WERI-Rb-1 (cell line): ENCODE measurements at places on chromosomes 2 and 18.

- DNase-seq, result no peak
Measured at GRCh38 chr2:127342101-127342500, 45.7 kb downstream of the MAP3K2 start.

DNA sequence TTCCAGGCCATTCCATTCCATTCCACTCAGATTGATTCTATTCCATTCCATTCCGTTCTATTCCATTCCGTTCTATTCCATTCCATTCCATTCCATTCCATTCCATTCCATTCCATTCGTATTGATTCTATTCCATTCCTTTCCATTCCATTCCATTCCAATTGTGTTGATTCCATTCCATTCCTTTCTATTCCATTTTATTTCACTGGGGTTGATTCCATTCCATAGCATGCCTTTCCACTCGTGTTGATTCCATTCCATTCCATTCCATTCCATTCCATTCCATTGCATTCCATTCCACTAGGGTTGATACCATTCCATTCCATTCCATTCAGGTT, 1142.3 kb downstream of the RPIA start:
- no peak for DNase-seq

DNA sequence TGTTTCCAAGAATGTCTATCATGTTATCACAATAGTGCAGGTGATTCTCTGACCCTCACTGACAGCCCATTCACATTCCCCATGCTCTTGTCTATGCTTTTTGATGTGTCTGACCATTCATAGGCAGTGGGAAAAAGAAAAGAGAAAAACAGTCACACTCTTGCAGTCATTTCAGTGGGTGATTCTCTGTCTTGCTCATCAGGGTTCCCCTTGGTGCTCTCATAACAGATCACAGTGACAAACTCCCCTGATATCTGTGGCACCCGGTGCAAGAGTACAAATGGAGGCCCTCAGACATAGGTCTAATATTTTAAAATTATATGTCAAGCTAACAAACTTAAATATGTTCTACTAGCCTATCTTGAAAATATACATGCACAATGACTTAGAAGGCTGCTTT, 72.7 kb upstream of the PPP1CB start:
- no peak for DNase-seq

- DNase-seq, result no peak
Measured at GRCh38 chr18:78128004-78128403, 851.6 kb upstream of the SALL3 start.

DNA sequence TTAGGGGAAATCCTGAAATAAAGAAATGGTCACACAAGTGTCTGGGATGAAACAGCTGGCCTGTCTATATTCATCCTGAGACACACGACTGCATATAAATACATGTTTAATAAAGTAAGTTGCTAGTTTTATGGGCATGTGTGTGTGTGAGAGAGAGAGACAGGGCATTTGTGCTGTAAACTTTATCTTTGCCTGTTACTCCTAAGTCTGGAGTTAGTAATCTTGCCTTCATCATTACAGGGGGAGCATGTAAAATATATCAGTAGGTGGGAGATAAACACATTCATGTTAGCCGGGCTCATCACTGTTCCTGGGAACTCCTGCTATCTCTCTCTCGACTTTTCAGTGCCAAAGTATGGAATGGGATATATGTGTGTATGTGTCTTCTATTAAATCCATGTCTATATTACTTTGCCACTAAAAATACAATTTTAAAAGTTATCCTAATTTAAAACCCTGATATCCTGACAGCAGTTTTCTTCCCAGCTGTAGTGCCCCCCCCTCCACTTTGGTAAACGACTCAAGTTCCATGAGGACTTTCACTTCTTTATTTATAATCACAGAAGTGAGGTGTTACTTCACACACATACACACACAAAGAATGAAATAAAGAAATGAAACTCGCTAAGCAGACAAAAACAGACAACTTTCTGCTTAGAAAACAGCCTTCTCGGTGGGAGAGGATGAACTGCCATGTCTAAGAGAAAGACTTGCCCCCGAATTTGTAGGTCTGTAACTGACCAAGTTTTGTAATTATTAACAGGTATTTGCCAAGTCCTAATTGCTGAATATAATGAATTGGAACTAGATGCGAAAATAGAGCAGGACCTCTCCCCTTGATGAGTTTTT, 947 bp downstream of the ZEB2 start:
- no peak for DNase-seq

- no peak for DNase-seq
Measured at GRCh38 chr2:110740747-110741349, 8.5 kb downstream of the ACOXL start.

GRCh38 chr2:15010346-15010745, 377.8 kb downstream of the LRATD1 start:
- no peak for DNase-seq

DNA sequence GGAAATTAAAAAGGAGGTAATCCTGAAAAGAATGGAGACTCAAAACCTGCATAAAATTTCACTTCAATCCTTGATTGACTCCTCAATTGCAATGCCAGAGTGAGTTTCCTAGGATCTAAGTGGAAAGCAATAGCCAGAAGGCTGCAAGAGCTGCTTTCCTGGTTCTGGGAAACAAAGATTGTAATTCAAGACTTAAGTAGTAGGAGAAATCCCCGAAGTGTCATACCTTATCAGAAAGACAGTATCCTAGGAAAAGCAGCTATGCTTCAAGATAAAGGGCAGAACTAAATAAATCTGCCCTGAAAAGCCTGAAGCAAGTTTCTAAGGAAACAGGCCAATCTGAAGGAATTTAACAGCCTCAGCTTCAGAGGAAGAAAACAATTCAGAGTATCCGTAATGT, 390.2 kb downstream of the DSC3 start:
- no peak for DNase-seq

- DNase-seq, result no peak
Measured at GRCh38 chr18:13463526-13464210, 245.1 kb downstream of the LDLRAD4 start.

DNA sequence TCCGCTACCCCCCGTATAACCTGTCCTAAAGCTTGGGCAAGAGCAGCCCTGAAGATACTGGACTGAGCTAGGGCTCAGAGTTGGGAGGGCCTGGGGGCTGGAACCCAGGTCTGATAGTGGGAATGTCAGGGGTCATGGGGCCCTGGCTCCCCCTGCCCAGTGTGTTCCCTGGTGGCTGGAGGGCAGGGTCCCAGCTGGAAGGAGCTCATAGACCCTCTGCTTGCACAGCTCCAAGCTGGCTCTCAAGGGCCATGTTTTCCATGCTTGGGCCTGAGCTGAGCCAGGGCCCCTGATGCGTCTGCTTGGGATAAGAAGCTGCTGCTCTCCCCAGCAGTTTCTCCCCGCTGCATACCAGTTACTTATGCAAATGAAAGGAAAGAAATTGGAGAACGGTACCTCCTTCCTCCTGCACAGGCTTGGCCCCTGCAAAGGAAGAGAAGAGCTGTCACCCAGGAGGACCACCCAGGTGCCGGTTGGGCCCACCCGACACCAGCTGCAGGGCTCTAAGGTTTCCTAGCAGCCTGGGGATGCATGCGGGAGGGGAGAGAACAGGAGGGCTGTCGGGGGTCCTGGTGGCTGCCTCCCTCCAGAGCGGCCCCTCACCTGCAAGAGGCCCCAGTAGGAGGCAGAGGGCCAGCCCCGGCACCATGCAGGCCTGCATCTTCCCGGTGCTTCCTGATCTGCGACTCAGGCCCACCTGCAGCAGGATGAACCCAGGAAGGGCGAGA, 628 bp downstream of the OTOS start:
- DNase-seq, result no peak

GRCh38 chr2:156852681-156853080, 404.8 kb upstream of the GALNT5 start:
- DNase-seq, result no peak

- DNase-seq, result peak; percentile 22
Measured at GRCh38 chr2:228689053-228689452, 507.6 kb upstream of the SPHKAP start.
